ENCODE measurements at places on chromosomes 3 and 15.

GRCh38 chr3:46593274-46593862 lies 19.0 kb upstream of the FAM240A start:
- no peak for DNase-seq

GRCh38 chr3:52851348-52851747 lies 16.5 kb upstream of the MUSTN1 start:
- no peak for DNase-seq

DNA sequence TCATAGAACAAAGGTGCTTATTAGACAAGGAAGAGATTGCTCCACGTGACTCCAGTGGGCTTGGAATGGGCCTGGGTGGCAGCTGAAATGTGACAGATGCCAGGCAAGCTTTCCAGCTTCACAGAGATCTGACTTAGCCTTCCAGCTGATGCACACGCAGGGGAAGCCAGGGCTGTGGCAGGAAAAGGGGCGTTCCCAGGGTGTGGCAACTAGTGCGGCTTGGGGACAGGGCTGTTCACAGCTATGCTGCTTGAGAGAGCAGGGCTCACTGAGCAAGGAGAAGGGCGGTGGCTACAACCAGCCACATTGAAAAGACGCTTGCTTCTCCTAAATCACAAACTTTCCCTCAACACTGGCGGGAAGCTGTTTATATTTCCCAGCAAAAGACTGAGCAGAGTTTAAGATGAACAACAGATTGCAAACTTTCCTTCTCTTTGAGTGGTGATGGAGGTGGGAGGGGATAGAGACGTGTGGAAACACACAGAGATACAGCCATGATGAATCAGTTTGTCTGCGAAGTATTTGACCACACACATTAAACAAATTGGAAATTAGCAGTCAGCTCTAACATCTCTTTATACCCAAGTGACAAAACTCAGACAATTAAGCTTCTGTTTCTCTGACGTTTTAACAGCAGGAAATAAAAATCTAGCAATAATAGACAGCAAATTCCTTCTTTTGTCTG lies 127.5 kb downstream of the BDH1 start:
- DNase-seq: no peak

DNA sequence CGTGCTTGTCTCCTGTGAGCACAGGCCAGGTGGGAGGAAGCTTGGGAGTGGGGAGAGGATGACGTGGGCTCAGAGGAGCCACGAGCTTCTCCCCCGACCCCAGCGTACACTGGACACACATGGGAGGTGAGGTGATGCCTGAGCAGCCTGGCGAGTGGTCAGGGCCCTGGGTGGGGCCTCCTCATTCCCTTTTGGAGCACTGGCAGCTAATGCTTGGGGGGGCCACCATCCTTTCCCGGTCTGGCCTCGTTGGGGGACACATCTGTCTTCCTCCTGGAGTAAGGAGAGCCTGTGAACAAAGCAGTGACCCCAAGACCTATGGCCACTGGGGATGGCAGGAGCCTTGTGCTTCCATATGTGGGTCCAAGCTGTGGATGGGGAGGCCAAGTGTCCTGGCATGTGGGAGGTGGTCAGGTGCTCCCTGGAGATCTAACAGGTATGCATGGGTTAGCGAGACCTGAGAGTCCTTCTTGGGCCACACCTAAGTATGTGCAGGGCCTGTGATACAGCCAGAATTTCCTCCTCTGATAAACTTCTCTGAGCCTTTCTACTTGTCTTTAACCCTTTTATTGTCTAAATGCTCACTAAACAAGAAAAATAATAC lies 9.5 kb downstream of the KLF13 start:
- DNase-seq: no peak

DNA sequence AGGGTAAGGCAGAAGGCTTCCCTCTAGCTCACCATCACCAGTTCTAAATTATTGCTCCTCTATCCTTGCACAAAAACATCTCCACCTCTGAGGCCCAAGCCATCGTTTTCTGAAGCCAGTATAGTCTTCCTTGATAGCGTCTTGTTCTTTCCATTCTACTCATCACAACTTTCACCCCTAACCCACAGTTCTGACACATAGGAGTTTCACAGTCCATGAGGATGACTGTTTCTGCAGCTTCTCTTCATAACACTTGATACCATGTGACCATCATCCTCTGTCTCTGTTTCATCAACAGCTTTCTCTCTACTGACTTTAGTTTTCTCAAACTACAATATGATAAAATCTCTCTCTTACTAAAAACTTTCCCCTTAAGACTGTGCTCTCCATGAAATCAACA lies 1166.5 kb downstream of the ROBO1 start:
- no peak for DNase-seq

- DNase-seq: no peak
Measured at GRCh38 chr3:17935222-17935621, 192.8 kb upstream of the TBC1D5 start.

DNA sequence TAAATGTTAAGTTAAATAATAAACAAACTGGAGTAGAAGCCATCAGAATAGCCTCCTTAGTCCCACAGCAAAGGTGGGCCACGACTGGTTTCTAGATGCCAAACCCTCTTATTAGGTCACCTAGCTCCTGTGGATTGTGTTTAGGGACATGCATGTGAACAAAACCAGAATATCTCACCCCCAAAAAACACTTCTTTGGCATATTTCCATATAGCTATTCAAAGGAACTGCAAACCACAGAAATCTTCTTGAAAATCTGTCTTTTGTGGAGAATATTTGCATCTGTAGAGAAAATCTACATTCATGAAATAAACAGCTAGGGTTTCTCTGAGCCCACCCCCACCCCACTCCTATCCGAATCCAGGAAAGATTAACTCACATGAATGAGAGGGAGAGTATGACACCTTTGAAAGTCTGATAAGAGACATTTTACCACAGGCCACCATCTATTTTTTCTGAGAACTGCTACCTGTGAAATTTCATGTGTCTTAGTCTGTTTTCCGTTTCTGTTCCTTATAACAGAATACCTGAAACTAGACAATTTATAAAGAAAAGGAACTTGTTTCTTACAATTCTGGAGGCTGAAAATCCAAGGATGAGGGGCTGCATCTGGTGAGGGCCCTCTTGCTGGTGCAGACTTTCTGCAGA lies 159.4 kb downstream of the NEK10 start:
- DNase-seq: no peak

GRCh38 chr15:76533060-76533820 lies 196.7 kb downstream of the ISL2 start:
- no peak for DNase-seq

DNA sequence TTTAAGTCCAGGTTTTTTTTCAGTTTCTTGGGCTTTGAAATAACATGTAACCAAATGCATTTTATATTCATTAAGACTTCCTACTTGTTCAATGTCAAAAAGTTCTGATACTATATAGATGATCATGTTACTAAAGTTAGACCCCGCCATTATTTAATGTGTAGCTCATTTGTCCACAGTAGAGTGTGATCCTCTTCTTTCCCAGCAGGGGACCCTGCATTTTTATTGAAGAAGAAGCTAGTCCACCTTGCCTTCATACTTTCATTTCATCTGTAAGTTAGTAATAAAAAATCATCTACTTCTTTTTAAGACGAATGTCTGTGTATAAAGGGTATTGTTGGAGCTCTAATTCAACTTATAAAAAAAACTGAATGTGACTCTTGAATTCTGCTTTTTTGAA lies 404.6 kb downstream of the SI start:
- no peak for DNase-seq

GRCh38 chr3:106842151-106842550 lies 535.1 kb upstream of the CCDC54 start:
- no peak for DNase-seq

DNA sequence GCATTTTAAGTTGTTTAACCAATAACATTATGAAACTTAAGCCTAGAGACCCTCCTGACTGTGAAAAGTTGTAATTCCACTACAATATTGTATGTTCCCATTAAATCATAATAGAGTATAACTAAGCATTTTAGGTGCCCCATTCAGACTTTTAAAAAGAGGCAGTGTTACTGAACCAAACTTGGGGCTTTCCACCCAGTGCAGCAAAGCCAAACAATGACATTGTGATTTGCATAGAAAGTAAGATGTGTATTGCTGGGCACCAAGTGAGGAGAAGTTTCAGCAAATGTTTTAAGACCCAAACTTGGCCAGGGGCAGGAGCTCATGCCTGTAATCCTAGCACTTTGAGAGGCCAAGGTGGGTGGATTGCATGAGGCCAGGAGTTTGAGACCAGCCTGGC lies 706.2 kb downstream of the GRM7 start:
- no peak for DNase-seq

DNA sequence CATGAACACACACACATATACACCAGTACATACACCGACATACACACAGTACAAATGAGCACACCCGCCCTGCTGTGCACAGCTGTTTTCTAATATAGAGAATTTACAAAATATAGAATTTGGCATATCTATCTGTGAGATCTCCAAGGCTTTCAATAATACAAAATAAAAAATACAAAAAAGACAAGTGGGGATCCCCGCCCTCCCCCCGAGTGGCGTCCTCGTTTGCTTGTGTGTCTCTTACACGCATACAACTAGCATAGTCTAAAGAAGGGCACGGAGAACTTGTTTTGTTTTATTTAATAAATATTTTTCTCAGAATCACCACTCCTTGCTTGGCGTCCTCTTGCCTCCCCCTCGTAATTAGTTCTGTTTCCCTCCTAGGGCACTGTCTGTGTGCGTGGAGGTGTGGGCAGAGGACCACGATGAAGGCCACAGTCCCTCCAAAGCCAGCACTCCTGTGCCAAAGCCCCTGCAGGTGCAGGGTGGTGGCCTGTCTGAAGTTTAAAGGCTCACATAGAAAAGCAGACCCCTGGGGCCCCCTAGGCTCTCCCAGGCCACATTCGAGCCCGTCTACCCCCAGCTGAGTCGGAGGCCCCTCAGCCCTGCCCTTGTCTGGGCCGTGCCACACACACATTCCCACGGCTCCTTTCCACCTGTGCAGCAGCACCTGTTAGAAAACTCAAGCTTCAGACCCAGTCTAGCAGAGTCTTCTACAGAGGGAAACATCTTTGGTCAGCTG lies 82.1 kb downstream of the SEC22A start:
- no peak for DNase-seq

- DNase-seq: no peak
Measured at GRCh38 chr3:52495777-52496602, 852 bp downstream of the STAB1 start.

- no peak for DNase-seq
Measured at GRCh38 chr3:75329476-75330097, 334.5 kb upstream of the FRG2C start.

DNA sequence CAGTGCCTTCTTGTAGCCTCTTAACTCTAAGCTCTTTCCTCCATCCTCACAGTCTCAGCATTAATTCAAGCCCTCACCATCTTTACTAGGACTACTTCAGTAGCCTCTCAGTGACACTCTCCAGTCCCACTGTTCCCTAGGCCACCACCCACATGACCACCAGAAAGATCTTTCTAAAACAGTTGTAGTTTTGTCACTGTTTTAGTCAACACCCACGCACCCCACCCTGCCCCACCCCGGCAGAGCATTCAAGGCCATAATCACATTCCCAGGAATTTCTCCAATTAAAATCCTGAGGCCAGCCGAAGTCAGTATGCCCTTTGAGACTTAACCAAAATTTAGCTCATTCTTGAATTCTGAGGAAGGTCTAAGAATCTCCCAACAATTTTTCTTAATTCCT lies 31.2 kb upstream of the PSMD6 start:
- DNase-seq: no peak

GRCh38 chr15:41291065-41291631 lies 41.2 kb downstream of the OIP5 start:
- no peak for DNase-seq

GRCh38 chr15:41564286-41564959 lies 5.4 kb downstream of the TYRO3 start:
- no peak for DNase-seq

DNA sequence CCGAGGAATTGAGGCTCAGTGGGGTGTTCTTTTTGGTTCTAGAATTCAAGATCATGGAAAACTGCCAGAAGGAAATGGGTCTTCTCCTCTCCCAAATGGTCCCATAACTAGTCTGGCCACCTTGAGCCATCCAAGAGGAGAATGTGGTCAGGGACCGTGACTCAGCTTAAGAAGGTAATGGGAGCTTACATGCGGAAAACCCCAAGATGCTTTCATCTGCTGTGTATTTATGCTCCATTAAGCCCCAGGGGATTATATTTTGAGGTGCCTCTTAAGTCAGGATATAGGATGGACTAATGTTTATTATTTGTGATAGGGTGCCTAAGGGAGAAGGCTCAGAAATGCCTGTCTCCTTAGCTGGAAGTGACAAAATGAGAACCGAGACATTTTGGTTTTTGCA lies 39.2 kb upstream of the DLG1 start:
- no peak for DNase-seq

DNA sequence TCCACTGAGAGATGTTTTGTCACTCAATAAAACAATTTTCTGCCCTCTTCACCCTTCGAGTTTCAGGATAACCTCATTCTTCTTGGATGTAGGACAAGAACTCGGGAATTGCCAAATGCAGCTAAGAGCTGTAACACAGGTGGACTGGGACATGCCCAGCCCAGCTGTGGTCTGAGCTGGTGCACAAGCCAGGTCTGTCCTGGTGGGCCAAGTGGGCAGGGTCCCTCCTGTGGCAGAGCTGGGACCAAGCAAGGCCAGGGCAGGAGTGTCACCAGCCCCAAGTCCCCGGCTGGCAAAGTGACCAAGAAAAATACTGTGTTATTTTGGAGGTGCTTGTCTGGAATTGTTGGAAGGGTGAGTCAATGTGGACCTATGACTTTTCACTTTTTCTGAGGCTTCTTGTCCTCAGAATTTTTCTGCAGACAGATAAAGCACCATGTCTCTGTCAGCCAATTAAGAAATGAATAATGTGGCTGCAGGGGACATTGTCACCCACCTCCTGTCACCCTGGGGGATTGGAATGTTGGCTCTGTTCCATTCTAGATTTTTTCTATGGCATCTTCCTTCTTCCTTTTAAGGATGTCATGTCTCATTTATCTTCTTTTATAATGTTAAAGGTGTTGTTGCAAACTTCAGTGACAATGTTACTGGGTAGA lies 645.2 kb upstream of the EPHA6 start:
- DNase-seq: no peak

DNA sequence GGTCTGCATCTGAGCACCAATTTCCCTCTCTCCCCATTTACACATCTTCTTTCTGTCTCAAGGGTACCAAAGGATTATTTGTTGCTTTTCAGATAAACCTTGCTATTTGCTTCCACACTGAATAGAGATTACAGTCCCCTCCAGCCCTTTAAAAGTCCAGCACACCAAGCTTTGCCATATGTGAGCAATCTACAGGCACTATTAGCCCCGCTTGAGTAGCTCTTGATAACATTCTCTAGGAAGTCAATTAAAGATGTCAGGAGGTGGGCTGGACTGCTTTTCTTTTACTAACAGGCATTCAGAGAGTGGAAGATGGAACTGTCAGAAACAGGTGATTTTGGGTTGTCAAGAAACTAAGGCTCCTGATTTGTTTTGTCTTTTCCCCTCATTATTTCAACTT lies 417.0 kb downstream of the ROBO2 start:
- DNase-seq: no peak

DNA sequence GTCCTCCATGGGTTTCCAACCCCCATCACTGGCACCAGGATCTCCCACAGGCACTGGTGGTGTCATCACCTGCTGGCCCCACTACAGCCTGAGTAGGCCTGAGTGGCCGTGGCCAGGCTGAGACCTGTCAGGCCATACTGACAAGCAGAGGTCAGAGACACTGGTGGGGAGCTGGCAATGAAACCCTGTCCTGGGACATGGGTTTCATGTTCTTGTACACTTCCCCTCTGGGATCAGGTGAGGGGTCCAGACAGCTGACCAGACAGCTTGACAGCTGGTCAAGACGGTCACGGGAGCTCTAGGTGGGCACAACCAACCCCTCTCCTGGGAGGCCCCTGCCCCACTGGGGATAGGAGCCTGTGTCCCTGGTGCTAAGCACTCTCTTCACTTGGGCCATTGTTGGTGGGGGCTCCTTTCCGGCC lies 13.1 kb downstream of the ZBTB47 start:
- no peak for DNase-seq

- no peak for DNase-seq
Measured at GRCh38 chr3:189099031-189099471, 72.7 kb upstream of the TPRG1 start.

All from RWPE2 (cell line).